ENCODE measurements at places on chromosomes 2 and 18.

DNA sequence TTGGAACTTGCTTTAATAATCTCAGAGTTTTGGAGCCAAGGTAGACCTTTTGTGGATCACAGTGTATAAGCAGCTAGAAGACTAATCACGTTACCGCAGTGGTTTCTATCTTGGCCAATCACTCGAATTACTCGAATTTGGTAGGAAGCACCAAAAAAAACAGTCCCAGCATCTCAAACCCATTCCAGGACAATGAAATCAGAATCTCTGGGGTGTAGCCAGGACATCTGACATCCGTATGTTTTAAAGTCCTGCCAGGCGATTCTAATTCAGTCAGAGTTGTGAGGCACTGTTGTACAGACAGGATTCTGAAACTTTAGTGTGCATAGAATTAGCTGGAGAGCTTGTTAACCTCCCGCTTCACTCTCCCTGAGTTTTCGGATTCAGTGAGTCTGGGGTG, 30.8 kb downstream of the GRHL1 start:
- no peak for DNase-seq

GRCh38 chr2:141933226-141933625, 197.6 kb downstream of the LRP1B start:
- no peak for DNase-seq

DNA sequence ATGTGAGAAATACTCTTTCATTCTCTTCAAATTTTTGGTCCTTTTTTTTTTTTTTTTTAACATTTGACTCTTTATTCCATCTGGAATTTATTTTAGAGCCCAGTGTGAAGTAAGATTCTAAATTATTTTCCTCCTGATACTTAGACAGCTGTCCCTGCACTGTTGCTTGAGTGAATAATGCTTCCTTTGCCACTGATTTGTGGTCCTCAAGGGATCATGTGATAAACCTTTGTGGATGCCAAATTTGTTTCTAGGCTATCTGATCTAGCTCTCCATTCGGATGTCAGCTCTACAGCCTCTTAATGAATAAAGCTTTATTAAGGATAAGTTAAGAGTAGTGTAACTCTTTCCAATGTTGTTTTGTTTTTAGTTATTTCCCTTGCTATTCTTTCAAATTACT, 142.3 kb downstream of the SMAD7 start:
- DNase-seq: no peak

DNA sequence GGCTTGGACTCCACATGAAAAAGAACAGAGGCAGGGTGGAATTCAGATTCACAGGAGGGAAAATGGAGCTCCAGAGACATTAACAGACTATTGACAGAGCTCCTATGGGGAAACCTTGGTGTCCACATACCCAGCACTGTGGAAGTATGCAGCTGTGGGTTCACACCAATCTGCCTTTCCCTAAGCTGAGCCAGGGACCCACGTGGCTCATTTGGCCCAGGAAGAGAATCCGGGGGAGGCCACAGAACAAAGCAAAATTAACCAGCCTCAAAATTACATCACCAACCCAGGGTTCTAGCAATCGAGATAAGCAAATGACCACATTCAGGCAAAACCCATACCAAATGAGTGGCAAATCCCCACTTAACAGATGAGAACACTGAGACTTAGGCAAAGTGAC, 105.8 kb upstream of the TWIST2 start:
- no peak for DNase-seq

DNA sequence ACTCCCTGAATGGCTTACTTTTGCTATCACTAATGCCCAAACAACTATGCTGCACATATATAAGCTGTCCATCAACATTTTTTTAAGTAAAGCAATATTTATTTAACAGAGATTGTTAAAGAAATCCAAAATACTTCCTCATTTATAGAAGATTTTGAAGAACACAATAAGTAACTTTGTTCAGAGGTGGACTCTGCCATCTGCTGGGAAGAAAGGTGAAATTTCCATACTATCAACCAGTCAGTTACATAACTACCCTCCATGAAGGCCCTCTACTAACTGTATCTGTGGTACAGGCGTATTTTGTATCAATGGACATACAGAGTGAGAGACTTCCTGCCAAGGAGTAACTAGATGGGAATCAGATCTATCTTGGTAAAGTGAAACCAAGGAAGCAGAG, 106.0 kb downstream of the DTNB start:
- DNase-seq: no peak

DNA sequence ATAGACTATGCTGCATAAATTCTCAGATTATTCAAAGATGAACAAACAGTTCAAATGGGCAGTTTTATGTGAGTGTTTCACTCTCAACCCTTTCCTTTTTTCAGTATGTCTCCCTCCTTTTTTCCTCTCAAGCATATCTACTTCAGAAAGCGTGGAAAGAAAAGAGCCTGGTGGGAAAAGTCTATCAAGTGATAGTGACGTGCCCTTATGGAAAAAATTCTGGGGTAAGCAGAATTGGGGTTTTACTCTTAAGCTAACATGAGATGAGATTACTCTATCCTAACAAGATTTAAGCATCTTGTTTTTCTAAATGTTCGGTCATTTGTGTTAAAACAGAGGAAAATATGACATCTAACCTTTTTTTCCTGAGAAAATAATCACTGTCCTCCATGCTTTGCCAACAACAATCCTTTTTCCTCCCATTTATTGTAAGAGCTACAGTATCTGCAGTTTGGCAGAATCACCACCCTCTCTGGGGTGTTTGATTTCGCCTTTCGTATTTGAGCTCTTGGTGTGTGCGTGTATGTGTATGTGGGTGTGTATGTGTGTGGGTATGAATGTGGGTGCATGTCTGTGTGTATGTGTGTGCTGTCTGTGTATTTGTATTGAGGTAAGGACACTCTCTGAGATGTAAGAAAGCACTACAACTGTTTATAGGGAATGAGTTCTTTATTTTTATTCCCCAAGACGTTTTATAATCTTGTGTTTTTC, 143.9 kb upstream of the L3MBTL4 start:
- DNase-seq: no peak

GRCh38 chr18:55787536-55788073, 199.6 kb upstream of the TCF4 start:
- no peak for DNase-seq

DNA sequence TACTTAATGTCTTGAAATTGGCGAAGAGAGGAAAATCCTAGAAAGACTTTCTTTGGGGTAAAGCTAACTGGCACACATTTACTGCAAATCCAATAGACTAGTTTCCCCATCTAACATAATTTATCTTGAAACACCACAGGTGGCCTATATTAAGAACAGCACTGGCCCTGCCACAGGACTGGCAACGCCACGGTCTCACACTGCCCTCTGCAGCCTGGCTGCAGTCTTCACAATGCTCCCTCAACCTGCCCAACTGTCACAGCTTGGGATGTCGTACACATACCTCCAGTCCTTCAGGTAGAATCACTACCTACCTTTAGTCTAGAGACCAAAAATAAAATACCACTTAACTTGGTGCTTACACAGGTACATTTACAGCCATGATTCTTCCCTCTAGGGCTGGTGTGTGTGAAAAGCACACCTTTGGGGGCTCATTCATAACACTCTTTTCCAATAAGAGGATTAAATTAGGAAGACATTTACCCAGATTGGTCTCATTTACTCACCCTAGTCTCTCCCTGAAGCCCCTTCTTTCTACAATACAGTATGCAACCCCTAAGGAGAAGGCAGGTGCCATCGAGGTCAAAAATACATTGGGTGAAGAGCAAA, 222.2 kb downstream of the C1D start:
- peak; percentile 45 for DNase-seq
